ENCODE measurements at places on chromosomes 4 and X. TPM values are rescaled to one million over a fixed set of nuclear protein-coding genes. Genes with fewer than 3 reads are reported as not detected.

GRCh38 chr4:36274158-36274557 lies 7.3 kb upstream of the DTHD1 start:
- no peak for DNase-seq

Gene SMS
- 56.9 TPM for total RNA-seq

DNA sequence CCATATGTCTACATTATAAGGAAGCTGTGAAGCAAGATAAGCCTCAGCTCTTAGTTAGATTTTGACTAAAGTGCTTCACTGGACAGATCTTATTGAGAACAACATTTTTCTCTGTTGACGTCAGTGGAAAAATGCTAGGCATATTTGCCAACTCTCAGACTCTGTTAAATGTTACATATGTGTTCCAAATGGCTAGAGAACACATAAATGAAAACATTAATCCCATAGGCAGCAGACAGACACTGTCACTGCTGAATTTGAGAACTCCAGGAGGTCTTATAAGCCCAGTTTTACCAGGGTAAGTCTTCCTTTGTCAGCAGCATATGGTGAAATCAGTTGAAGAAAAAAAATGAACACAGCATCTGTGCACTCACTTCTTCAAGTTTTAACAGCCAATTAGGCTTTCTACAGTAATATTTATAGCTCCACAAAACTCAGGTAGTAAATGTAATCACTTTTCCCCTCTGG lies 186.9 kb downstream of the CAMK2D start:
- no peak for DNase-seq

DNA sequence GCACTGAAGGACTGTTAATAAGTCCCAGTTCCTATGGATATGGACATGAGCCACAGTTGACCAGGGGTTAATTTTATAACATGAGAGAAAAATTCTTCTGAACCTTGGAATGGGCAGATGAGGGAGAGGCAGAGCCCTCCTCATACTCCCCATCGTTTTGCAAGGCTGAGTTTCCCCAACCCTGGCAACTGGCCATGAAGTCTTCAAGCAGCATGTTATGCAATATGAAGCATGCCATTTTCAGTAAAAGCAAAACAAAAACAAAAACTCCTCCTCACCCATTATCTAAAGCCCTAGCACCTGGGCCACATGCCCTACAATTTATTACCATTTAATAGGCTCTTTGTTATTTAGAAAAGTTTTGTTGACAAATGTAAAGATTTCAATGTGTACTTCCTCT lies 64.5 kb downstream of the GPC4 start:
- peak; percentile 5 for DNase-seq

Data from heart right ventricle (tissue), 16 donors.